ENCODE measurements at places on chromosomes 1 and 21.

GRCh38 chr1:193211539-193211938, 25.1 kb upstream of the B3GALT2 start:
- no peak for DNase-seq

DNA sequence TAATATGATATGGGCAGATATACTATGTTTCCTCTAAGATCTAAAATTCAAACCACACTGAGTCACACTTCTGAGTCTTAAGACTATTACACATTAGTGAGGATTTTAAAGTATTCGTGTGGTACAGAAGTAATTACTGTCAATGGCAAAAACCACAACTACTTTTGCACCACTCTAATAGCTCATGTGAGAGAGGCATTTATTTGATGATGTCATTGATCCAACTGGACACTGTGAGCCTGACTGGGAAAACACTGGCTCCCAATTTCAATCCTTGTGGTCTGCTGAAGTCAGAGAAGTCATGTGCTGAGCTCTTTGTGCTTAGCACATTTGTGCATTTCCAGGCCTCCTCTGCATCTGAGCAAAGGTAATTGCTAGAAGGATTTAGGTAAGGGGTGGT, 377.8 kb downstream of the USH2A start:
- no peak for DNase-seq

DNA sequence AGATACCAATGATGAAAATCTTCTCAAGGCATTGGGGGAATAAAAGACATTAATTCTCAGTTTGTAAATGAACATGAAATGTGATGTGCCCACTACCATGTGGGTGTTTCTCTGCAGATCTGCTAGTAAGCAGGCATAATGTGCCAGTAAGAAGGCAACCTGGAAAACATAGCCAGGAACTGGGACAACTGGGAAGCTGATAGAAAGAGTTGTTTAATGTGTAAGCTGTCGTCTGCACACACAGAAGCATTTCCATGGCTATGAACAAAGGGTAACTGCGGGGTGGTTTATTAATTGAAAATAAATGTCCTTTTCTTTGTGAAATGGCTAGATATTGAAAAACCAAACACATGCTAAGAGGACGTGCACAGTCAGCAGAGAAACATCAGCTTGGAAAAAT, 52.0 kb downstream of the ZC3H11B start:
- DNase-seq, result no peak

- no peak for DNase-seq
These were observed 1.4 kb downstream of the LHX4 start for GRCh38 chr1:180231506-180231921.

DNA sequence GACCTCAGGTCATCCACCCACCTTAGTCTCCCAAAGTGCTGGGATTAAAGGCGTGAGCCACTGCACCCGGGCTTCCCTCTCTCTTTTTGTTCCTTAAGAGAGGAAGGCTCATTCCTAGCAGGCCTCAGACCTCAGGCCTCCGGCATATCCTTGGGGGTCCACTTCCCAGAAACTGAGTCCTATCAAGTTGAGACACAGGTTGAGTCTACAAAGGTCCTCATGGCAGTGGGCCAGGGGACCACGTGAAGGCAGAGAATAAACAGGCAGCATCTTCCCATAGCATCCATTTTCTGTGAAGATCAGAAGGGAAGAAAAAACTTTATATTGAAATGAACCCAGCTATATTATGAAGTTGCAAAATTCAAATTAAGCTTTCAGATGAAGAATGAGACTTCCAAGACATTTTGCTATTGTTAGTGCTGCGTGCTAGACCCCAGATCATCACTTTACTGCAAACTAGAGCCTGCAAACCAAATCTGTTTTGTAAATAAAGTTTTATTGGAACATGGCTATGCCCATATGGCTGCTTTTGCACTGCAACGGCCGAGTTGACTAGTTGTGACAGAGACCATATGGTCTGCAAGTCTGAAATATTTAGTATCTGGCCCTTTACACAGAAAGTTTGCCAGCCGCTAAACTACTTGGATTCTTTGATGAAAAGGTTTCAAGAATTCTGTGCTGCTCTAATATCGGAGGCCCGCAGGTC, 3.5 kb upstream of the CELA2A start:
- no peak for DNase-seq

DNA sequence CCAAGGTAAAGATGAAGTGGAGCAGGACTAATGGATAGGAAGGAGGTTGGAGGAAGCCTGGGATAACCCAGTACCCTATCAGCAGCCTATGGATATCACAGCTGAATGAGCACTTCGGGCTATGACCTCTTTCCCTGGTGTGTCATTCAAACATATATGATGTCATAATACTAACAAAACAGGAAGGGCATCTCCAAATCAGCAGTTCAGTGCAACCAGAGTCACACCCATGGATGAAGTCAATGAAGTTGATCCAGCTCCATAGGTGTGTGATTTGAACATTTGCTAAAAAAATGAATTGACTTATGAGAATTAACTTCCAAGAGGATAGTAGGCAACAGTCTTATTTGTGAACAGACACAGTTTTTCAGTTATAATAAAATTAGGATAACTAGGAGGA, 1.7 kb upstream of the C1orf116 start:
- DNase-seq, result no peak

All from CD4-positive, alpha-beta T cell (primary cell).